Foreskin melanocyte (primary cell): ENCODE measurements at places on chromosomes 1 and 21.
A peak's percentile ranks its signal among the peaks of the same experiment; 100 is the strongest.

GRCh38 chr1:111690306-111690617 is 48.9 kb downstream of the INKA2 start:
- DNase-seq: peak; percentile 75

GRCh38 chr1:154115180-154115579 is 39.7 kb downstream of the NUP210L start:
- peak; percentile 17 for DNase-seq

DNA sequence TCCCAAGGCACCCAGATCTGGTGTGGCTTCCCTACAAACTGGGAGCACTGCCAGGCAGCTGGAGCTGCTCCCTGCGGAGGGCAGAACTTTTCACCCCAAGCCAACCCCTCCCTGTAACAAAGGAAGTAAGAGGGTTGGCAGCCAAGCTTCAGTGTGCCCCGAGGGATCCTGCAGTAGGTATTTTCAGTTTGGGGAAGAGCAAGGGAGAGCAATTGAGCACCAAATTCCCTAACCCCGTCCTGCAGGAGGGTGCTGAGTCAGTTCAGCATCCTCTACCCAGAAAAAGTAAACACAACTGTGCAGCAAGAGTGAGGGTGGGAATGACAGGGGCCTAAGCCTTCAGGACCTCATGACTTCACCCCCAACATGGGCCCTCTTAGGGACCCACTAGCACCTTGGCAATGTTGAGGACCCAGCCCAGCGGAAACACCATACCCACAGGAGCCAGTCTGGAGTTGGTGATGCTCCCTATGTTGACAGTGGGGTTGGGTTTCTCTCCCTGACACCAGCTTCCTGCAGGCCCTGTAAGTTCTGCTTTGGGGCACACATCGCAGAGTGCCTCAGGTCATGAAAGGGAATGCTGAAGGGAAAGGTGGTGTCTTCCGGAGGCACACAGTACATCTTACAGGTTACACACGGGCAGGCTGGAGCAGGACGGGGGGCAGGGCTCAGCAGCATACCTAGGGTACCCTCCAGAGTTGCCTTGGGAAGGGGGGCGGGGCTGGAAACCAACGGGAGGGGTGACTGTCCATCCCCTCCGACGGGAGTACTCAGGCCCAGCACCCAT is 14.8 kb downstream of the SH3BP5L start:
- no peak for DNase-seq

DNA sequence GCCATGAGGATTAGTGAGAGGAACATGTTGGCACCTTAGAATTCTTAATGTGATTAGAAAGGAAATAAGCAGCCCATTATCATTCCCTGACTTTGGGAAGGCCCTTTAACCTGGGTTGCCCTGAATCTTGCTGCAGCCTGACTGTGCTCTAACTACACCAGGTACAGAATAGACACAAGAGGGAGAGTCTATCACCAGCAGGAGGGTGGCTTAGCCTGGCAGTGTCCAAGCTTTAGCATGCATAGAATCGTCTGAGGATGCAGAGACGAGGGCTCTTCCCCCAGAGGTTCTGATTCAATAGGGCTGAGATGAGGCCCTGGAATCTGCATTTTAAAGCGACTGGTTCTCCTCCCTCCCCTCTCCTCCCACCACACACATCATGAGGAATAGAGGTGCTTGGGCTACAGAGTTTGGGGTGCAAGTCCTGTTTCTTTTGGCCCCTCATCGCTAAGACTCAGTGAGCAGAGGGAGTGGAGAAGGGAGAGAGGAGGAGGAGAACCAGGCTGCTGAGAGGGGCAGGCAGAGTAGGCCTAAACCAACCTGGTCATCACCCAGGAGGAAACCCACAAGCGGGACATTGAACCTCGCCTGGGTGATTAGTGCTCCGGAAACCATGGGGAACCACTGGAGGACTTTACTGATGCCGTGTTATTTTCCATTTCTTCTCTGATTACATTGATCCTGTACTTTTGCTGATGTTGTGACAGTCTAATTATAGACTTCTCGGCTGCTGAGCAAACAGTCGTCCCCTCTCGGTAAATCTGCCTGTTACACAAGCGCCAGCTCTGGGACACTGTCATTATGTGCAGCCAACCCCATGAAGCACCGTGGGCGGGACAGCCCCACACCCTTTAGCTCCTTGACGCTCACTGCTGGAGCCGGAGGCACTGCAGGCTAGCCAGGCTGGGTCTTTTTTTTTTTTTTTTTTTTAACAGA is 6.3 kb upstream of the TENT5C start:
- no peak for DNase-seq

DNA sequence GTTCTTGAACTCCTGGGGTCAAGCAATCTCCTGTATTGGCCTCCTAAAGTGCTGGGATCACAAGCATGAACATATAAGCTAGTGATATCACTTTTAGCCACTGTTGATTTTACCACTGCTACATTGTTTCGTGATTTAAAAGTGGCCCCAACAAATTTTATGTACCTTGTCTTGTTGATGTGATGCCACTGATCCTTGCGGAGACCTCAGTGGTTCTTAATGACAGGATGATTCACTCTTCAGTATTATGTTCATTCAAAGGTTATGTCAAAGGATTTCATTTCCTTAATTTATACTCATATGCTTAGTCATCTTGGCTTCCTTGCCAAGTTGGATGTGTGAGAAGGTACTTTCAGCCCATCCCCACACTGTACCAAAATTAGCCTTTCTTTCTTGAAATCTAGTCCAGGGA is 12.1 kb downstream of the PRKACB start:
- peak; percentile 21 for DNase-seq

- DNase-seq: no peak
These were observed 5.4 kb upstream of the EXO1 start for GRCh38 chr1:241842565-241842964.

- DNase-seq: no peak
These were observed 408.1 kb upstream of the ADGRL2 start for GRCh38 chr1:81392526-81393226.

- no peak for DNase-seq
These were observed 73.2 kb downstream of the BCAR3 start for GRCh38 chr1:93608187-93609109.

DNA sequence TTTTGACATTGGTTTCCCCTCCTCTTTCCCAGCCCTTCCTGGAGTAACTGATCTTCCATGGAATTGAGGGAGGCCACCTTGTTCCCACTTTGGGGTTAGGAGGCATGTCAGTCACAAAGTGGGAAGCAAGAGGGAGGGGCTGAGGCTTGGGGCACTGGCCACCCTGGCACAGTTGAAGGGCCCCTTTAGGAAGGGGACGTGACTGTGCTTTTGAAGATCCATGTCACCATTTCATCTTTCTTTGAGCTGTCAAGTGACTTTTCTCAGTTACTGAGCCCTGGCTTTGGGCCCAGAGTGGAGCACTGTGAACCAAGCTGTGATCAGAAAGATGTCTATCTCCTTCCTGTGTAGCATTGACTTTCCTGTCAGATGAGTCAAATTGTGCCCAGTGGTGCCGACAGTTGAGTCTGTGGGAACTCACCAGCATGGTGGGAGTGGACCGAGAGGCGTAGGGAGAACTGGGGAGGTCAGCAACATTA is 38.5 kb upstream of the TDRD10 start:
- DNase-seq: no peak

DNA sequence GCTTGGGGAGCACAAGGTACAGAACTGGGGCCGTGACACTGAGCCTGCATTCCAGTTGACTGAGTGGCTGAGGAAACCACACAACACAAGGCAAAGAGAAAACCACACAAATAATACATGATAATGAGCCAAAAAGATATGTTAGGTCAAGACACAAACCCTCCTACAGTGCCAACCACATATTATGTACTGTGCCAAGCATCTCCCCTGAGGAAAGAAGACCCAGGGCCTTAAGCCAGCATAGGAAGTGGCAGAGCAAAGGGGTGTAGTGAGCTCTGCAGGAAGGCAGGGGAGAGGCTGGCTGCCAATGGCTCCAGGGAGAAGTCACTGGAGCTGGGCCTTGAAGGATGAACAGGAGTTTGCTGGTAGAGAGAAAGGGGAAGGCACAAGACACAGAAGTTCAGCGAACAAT is 28.2 kb downstream of the CTNNBIP1 start:
- DNase-seq: no peak

- no peak for DNase-seq
These were observed 44.8 kb downstream of the ATP5PO start for GRCh38 chr21:33870768-33871167.

- no peak for DNase-seq
These were observed 5.8 kb downstream of the ATP5PB start for GRCh38 chr1:111454859-111455641.

DNA sequence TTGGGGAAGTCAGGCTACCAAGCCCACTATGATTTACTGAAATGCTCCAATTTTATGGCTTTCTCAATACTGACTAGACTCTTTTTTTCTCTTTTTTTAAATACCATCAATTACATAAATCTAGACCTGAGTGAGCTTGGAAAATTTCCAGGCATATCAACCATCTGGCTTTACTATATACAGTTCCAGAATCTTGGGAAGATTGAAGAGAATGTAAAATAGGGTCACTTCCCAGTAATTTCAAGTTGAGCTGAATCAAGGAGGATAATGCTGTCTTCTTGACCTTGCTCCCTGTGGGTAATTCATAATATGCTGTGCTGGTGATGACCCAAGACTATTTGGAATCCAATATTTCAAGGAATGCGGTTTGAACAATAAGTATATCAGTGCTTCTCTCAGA is 108.1 kb downstream of the MAP3K21 start:
- no peak for DNase-seq

- no peak for DNase-seq
These were observed 592 bp upstream of the ZNF326 start for GRCh38 chr1:89994231-89994804.

DNA sequence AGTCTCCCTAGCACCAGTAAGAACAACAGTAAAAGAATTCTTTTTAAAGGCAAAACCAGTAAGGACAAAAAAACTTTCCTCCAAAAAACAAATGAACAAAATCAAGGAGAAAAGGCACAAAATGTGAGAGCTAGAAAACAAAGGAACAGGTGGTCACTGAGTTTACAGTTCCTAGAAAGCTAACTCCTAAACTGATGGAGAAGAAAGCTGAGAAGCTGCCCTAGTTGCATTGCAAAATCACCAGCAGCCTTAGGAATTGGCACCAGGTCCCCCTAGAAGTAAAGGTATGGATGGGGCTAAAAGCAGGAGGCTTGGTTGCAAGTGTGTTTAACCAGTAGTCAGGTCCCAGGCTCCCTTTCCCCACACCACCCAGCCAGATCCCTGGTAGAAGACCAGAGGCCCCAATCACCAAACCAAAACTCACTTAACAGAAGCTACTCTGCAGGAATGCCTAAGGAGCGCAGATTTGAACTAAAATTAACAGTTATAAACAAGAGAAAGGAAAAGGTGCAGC is 47.6 kb downstream of the RAB3GAP2 start:
- DNase-seq: no peak

DNA sequence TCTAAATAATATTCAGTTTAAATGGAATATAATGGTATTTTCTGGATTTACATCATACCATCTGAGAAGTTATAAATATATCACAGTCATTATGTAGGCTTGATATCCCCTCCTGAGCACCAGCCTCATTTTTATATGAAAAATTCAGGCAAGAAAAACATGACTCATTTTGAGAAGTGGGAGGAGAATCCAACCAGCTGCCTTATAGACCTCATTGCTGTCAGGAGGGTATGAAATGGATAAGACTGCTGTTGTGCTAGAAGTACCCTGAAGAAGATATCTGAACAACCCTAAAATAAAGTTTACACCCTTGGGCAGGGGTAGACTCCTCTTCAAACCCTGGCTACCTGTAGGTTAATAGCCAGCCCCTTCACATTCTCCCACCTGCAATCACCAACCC is 8.8 kb downstream of the GIPC2 start:
- no peak for DNase-seq

GRCh38 chr1:27331426-27331825 is 9.5 kb downstream of the TMEM222 start:
- DNase-seq: no peak

DNA sequence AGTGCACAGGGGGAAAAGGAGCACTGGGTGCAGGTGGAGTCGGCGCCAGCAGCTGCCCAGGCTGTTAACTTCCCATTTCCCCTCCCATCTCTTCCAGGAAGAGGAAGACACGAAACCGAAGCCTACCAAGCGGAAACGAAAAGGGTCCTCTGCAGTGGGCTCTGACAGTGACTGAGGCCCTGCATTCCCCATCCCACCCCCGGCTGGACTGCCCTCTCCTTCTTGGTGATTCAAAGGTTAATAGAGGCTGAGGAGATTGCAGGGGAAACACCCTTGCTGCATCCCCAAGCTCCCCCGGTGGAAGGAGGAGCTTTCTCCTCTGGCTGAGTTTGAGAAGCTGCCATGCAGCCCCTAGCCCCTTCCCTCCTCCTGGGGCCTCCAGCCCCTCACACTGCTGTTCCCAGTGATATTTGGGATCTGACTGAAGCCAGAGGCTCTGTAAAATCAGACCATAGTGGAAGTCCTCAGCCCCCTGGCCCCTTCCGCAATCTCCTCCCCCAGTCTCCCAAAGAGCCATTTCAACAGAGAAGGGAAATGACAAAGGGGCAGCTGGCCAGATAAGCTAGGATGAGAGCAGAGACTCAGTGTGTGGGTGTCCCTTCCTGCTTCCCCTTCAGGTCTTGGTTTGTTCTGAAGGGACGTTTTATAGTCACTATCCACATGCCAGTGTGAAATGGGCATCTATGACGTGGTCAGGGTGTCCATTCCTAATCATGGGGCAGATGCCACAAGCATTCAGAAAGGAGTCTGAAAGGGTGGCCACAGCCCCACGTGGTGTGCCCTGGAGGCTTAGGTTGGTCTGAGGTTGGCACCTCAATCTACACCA is 1.9 kb upstream of the SLC27A3 start:
- peak; percentile 54 for DNase-seq

GRCh38 chr1:15355968-15356625 is 53.6 kb upstream of the EFHD2 start:
- no peak for DNase-seq

DNA sequence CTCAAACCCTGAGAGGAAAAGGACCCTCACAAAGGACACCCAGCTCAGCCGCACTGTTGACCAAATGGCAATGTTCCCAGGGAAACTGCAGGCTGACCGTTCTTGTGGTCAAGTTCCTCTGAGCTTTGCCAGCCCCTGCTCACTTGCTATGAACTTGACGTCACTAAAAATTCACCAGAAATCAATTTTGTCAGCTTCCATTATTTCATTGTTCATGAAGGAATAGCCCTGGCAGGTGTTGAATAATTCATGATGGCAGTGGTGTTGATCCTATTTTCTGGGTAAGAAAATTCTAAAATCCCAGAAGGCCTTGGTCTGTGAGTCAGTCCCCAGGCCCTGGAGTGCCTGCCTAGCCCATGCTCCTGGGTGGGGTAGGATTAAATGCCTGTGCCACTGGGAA is 318.9 kb downstream of the ZNF326 start:
- DNase-seq: no peak

GRCh38 chr1:25725482-25725881 is 74.5 kb upstream of the SELENON start:
- no peak for DNase-seq
